ENCODE measurements at places on chromosomes 16 and 17.

- no peak for DNase-seq
Measured at GRCh38 chr16:10867199-10867598, 9.8 kb upstream of the CIITA start.

DNA sequence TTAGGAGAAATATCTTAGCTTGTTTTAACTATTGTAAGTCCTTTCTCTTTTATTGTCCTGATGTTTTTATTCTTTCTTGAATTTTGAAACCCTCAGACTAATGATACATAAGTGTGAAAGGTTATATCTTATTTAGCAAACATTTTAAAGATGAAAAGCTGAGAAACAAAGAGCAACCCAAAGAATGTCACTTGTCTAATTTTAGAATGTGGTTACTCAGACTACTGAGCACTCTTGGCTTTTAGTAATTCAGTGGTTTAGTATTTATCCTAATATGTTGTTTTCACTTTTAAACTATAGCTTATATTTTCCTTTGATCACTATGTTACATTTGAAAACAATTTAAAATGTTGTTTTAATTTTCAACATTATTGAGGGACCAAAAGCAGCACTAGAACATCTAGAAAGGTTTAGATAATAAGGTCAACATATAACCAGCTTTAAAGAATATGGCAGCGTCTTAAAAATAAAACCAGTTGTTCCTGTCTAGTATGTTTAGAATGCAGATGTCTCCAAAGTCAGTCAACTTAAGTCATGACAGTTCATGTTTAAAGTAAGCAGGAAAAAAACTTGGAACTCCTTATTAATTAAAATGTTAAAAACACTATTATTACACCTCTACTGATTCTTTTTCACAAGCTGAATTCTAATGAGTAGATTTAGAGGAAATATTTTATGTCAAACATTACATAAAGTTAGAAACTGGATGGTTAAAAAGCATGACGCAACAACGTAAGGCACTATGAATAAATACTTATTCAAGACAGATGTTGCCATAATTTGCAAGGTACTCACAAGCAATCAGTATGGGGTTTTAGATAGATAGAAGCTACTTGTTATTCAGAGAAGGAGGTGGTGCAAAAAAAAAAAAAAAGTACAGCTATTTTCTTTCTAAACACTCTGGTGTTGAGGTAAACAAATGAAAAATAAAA is 2.4 kb downstream of the MBTD1 start:
- no peak for DNase-seq

DNA sequence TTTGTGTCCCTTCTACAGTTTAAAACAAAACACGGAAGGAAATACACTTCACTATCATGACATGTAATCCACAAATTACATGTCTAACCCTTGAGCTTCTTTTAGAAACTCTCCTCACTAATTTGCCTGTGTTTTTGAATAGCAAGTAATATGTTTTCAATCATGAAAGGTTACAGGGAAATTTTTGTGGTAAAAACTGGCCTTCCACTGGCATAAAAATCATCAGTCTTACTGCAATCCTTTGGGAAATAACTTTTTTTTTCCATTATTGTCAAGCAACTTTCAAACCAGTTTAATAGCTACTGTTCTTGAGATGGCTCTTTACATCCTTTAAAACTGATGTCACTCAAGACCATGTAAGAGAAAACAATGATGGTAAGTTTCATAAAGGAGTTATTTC is 27.0 kb downstream of the MYO1D start:
- DNase-seq = no peak

GRCh38 chr17:49063652-49064051 is 66.5 kb downstream of the IGF2BP1 start:
- no peak for DNase-seq

DNA sequence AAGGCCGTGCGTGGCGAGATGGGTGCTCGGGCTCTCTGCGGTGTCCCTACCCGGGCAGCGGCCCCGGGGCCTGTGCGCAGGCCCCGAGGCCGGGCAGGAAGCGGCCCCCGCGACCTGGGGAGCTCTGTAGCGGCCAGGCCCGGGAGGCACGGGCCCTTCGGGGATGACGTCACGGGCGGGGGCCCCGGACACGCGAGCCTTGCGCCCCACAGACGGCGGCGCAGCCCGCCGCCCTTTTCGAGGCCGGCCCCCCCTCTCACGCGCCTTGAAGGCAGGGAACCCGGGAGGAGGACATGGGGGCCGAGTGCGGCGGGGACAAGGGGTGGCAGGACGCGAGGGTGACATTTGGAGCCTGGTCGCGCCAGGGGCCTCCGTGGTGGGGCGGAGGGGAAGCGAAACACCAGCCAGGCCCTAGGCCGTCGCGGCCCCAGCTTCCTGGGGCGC is 1.1 kb downstream of the RAI1 start:
- peak; percentile 41 for DNase-seq

- peak; percentile 80 for DNase-seq
Measured at GRCh38 chr17:57833179-57833939, 16.5 kb downstream of the MRPS23 start.

- DNase-seq = peak; percentile 18
Measured at GRCh38 chr17:33595828-33596227, 302.7 kb upstream of the ASIC2 start.

GRCh38 chr17:3527896-3528295 is 29.7 kb downstream of the TRPV3 start:
- no peak for DNase-seq

- peak; percentile 4 for DNase-seq
Measured at GRCh38 chr16:813204-813915, 12.8 kb upstream of the GNG13 start.

DNA sequence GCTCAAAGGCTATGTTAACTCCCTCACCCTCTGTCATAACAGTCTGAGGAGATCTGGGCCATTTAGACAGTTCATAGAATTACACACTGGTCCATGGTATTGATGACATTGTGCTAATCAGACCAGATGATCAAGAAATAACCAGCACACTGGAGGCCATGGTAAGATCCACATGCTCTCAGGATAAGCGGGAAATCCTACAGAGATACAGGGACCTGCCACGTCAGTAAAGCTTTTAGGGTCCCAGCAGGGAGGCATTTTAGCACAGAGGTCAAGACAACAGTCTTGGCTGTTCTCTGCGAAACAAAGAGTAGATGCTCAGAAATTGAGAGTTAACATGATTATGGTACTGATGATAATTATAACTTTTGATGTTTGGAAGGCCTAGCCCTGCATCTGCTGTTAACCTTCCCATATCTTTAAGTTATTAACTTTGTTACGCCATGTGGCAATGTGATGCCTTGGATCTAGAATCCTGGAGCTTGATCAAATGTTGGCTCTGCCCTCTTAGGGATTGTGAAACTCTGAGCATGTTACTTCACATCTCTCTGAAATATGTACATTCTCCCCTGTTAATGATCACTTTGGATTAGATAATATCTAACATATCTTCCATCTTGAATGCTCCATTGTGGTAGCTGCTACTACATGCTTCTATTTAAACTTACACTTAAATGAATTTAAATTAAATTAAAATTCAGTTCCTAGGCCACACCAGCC is 172.0 kb upstream of the SOX9 start:
- DNase-seq = no peak

- DNase-seq = no peak
Measured at GRCh38 chr17:65891231-65891735, 300.6 kb downstream of the CEP112 start.

DNA sequence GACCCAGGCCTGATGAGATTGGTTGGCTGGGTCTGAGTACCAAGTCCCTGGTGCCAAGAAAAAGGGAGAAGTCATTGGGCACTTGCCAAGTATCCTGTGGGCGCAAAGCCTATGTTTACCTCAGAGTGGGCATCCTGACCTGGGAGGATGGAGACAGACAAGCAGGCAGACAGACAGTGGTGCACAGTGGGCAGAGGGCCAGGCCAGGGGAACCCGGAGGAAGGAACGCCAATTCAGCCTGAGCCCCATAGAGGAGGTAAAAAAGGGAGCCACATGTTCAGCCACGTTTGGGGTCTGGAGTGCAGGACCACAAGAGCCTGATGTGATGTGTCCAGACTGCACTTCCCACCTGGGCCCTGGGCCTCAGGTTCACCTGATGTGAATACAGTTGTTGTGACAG is 5.4 kb downstream of the PHKG2 start:
- DNase-seq = no peak

GRCh38 chr16:54930869-54931119 is 129 bp downstream of the IRX5 start:
- DNase-seq = no peak

- DNase-seq = no peak
Measured at GRCh38 chr17:59355030-59355701, 23.7 kb downstream of the YPEL2 start.

DNA sequence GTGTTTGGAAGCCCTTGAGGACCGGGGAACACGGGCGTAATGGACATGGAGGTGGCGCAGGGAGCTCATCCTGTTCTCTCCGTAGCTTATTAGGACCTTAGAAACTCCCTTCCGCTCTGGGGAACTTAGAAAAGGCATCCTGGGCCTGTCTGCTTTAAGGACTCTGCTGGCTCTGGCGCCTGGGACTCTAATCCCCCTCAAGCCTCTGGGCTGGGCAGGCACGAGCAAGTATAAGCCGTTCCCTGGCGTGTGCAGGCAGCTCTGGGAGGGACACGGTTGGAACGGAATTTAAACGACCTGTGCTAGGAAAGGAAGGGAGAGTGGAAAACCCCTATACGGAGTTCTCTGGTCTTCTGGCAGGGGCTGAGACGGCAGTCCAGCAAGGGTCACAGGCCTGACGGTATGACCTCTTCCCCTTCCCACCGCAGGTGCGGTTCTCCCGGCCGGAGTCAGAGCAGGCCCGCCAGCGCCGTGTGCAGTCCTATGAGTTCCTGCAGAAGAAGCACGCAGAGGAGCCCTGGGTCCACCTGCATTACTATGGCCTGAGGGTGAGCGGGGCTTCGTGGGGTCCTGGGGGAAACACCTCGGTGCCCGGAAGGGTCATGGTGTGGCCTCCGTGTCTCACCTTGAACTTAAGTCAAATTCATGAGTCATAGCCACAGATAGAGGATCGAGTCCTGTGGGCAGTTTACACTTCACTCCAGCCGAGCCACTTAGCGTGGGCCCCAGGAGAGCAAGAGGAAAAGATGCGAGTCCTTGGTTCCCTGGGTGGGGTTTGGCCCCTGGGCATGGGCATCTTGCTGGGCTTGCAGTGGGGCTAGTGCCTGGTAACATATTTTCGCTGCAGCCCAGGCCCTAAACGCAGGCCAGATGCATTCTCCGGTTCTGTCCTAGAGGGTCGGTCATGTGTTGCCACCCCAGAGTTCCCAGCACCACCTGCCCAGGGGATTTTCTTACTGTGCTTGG is 17.7 kb downstream of the POLR3E start:
- DNase-seq = no peak

GRCh38 chr16:65224471-65224870 is 102.6 kb upstream of the CDH11 start:
- DNase-seq = no peak

DNA sequence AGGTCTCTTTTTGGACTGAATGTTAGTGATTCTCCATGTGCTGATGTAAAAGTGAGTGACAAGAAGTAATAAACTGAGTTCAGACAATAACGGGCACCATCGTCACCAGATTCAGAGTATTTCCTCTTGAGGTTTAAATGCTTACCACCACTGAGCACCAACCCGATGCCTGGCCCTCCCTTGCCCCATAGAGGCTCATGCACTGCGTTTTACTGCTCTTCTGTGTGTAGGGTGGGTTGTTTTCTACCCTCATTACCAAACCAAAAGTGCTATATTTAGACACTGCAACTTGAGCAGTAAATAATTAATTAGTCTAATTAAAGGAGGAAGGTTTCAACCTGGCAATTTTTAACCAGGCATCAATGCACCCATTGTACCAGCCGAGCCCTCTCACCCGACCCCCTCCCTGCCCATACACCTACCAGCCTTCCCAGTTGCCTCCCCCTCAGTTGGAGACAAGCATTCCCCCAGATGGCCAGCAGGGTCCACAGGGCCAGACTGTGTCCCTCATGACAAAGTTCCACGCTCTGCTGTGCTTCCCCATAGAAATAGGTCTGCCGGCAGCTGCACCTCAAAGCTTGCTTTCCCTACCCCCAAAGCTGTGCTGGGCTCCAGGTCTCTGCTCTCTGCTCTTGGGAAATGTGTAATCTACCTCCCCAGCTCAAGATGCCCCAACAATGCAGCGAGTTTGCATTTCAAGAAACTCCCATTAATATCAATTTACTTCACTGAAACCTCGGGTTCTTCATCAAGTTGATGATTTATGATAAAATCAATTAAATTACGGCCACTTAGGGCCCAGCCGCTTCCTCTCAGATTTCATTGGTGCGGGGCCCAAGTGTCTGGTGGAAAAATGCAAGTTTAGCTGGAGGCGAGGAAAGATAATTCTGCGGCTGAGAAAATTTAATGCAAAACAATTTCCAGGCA is 16.0 kb downstream of the HOXB4 start:
- no peak for DNase-seq

GRCh38 chr17:41549596-41550039 is 21.5 kb upstream of the KRT19 start:
- peak; percentile 81 for DNase-seq

DNA sequence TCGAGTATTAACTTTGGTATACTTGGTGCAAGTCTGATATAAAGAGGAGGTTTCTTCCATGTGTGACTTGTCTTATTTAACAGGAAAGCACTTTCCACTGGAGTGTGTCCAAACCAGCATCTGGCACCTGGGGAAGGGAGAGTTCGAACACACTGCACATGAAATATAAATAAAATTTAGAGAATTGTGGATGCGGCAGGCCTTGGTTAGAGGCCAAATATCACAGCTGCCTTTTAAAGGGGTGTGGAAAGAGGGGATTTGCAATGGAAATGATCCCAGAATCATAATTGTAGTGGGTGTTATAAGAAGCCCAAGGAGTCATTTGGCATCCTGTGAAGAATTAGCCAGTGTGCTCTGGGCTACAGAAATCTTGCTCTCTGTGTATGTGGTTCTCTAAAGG is 4.3 kb upstream of the NXN start:
- DNase-seq = no peak

- DNase-seq = no peak
Measured at GRCh38 chr16:6698548-6698947, 634.1 kb upstream of the RBFOX1 start.

DNA sequence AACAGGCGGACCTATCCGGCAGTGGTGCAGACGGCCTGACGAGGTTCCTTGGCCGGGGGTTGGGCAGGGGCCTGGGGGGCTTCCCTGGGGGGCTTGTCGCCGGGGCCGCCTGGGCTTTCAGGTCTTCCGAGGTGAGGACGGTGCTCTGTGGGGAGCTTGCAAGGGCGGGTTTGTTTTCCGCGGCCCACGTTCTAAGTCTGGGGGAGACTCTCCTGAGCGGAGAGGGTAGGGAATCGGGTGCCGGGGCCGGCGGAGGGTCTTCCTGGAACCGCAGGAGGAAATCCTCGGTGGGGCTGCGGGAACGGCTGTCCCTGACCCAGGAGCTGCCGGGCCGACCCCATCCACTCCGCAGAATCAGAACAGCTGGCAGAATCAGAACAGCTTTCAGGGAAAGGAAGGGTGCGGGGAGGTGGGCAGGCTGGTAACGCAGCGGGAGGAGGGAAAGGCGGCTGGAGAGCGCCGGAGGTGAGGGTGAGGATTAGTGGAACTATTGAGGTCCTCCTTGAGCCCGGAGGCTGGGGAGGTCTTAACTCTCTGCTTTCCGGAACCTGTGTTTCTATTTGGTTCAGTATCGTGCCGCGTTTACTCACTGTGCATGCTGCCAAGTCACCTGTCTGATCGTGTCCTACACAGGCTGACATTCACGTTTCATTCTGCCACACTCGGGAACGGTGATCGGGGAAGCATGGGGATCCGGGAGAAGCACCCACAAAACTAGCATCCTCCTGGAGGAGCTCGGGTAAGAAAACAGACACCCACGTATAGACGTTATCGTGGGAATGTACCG is 28.9 kb downstream of the CPSF4L start:
- DNase-seq = peak; percentile 61

GRCh38 chr17:17243163-17243562 is 6.2 kb upstream of the FLCN start:
- no peak for DNase-seq

- DNase-seq = no peak
Measured at GRCh38 chr17:59378675-59379074, 47.2 kb downstream of the YPEL2 start.

- DNase-seq = peak; percentile 58
Measured at GRCh38 chr17:48441231-48441711, 11.3 kb upstream of the SKAP1 start.

Measured in OCI-M1 (cell line).